NCI-H510A treated with DMSO at 0.1 percent for 48 hours (cell line): ENCODE measurements at places on chromosomes 6 and 20.

GRCh38 chr6:4299476-4299875, 164.1 kb upstream of the ECI2 start:
- no peak for DNase-seq

DNA sequence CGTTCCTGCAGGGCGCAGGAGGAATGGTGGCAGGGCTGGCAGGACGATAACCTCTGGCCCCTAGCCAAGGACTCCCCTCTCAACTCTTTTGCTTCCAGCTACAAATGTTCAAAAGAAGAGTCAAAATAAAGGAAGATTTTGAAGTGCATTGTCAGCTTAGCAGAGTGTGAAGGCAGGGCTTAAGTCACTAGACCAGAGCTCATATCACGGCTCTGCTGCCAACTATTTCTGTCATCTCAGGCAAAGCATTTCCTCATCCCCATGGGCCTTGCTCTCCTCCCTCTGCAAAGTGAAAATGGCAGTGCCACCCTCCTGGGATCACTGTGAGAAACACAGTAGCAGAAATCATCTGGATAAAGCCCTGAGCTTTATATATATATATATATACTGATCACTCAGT, 36.7 kb downstream of the CFAP61 start:
- no peak for DNase-seq

DNA sequence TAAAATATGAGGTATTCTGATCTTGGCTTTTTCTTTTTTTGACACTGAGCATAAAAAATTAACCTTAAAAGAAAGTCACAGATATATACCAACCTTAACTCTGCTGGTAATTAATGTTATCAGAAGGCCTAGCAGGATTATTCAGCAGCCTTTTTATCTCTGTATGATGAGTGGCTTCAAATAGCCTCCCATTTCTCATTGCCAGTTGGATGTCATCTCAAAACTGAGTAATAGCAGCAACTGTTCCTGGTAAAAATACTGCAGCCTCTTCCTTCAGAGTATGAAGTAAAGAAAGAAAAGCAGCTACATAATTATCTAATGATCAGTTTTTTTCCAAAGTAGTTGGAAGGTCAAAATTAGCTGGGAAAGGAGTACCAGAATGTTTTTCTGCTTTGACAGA, 24.9 kb upstream of the HDGFL1 start:
- DNase-seq = no peak

GRCh38 chr6:134379076-134379475, 61.2 kb upstream of the SGK1 start:
- peak; percentile 75 for DNase-seq
